ENCODE measurements at places on chromosomes 5 and 9.

DNA sequence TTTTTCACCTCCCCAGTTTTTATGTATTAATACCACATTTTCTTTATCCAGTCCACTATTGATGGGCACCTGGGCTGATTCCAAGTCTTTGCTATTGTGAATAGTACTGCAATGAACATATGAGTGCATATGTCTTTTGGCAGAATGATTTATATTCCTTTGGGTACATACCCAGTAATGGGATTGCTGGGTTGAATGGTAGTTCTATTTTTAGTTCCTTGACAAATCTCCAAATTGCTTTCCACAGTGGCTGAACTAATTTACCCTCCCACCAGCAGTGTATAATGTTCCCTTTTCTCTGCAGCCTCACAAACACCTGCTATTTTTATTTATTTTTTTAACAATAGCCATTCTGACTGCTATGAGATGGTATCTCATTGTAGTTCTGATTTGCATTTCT, 340.2 kb downstream of the ADAMTS6 start:
- DNase-seq, result no peak

- DNase-seq, result no peak
Observed at GRCh38 chr9:134301387-134302129, 24.7 kb upstream of the RXRA start.

GRCh38 chr9:19379283-19379682, 753 bp downstream of the RPS6 start:
- no peak for DNase-seq

- DNase-seq, result no peak
Observed at GRCh38 chr5:180154821-180155364, 54.1 kb downstream of the RASGEF1C start.

GRCh38 chr5:15897656-15898055, 281.9 kb downstream of the MARCHF11 start:
- DNase-seq, result no peak

- DNase-seq, result no peak
Observed at GRCh38 chr5:108858959-108859358, 111.3 kb downstream of the FER start.

- no peak for DNase-seq
Observed at GRCh38 chr5:84119252-84119651, 265.4 kb downstream of the EDIL3 start.

DNA sequence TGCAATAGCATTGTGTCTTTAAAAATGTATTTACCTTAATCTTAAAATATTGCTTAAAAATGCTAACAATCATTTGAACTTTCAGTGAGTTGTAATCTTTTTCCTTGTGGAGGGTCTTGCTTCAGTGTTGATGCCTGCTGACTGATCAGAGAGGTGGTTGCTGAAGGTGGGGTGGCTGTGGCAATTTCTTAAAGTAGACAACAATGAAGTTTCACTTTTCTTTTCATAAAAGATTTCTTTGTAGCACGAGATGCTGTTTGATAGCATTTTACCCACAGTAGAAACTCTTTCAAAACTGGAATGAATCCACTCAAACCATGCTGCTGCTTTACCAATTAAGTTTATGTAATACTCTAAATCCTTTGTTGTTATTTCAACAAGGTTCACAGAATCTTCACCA, 50.8 kb downstream of the NR3C1 start:
- DNase-seq, result no peak

DNA sequence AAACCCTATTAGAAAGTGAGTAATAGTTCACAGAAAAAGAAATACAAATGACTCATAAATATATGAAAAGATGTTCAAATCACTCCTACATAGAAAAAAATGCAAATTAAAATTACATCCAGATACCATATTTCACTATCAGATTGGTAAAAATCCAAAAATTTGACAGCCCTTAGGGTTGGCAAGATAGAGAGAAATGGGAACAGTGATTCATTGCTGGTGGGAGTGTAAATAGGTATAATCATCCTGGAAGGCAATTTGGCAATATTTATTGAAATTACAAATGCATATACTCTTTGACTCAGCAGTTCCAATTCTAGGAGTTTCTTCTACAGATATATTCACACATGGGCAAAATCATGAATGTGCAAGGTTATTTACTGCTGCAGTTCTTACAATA, 273.5 kb downstream of the NR2F1-AS1 start:
- no peak for DNase-seq

DNA sequence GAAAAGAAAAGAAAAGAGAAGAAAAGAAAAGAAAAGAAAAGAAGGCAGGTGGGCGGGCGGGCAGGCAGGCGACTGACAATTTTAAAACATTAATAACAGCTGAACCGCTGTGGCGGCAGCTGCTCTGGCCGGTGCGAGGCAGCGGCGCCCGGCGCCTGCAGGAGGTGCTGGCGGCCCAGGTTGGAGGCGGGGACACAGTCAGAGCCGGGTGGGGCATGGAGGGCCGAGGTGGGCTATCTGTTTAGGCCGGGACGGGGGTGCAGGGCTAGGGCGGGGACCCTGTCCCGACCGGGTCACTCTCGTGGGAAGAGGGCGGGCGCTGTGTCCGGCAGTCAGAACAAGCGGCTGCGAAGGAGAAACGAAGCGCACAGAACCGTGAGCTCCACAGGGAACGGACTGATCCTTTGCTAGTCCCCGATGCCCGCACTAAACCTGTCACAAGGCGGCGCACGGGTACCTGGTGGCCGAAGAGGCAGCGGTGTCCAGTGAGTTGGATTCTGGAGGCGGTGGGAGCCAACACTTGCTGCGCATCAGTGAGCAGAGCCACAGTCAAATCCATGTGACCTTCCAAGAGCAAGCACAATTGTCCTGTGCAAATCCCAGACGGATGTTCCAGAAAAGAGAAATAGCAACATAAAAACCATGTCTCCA, 13.6 kb upstream of the ALDOB start:
- no peak for DNase-seq

DNA sequence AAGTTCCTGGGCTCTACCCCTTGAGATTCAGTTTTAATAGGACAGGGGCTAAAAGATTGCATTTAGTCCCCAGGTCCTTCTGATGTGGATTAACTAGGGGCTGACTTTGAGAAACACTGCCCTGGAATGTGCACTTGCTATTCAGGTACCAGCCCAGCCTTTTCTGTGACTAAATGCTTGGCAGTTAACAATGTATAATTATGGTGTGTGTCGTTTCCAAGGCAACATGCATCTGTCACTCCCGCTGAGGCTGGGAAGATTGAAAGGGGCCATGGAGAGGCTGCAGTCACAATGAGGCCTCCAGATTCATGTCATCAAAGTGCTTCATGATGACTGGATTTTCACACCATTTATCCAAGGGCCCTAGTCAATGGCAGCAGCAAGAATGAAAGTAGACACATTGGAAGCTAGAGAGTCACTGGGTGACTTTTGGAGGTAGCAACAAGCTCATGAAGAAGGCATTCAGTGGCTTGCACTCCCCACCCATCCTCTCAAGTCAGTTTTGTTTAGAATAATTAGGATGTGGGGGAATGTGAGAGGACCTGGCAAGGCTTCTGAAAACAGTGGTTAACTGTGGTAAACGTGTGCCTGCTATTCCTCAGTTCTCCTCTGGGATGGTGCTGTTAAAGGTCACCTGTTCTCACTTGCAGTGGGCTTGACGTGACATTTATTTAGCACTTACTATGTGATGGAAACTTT, 28.3 kb downstream of the RAI14 start:
- no peak for DNase-seq

- DNase-seq, result no peak
Observed at GRCh38 chr5:95080030-95080429, 204.9 kb downstream of the MCTP1 start.

- DNase-seq, result no peak
Observed at GRCh38 chr5:10637944-10638343, 74.1 kb downstream of the ANKRD33B start.

- no peak for DNase-seq
Observed at GRCh38 chr5:115214541-115214940, 44.8 kb upstream of the TRIM36 start.

GRCh38 chr5:131068893-131069643, 96.0 kb downstream of the HINT1 start:
- DNase-seq, result no peak

- DNase-seq, result no peak
Observed at GRCh38 chr9:21454149-21454548, 13.9 kb downstream of the IFNA1 start.

DNA sequence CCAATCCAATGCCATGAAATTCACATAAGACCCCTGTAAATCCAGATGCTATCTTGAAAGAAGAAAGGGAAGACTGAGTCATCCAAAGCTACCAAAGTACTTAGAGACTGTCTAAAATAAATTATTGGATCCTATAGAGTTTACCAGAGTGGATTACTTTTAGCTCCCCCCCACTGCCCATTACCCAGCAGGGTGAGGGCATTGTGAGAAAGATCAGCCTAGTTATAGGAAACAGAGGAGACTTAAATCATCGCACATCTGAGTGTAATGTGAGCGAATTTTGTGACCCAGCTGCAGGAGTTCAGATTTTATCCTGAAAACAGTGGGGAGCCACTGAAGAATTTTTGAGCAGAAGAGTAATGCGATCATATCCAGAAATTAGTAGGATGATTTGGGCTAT, 1.6 kb upstream of the ENHO start:
- no peak for DNase-seq

DNA sequence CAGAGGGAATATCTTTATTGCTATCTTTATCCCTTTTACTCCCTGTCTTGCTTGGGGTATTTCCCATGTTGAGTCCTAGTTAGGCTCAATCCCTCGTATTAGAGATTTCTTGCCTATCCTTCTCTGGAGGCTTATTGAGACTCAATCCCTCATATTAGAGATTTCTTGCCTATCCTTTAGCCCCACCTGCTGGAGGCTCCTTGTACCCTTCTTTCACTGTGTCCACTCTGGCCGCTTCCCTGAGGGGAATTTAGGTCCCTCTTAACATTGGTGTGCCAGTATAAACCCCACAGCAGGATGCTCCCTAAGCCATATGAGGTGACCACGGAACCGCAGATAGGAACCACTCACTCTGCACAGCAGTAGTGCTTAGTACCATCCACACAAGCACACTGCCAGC, 110.7 kb upstream of the MAMDC2 start:
- DNase-seq, result no peak

- DNase-seq, result no peak
Observed at GRCh38 chr9:83060556-83060955, 2.4 kb downstream of the RASEF start.

GRCh38 chr9:97632248-97632984, 752 bp downstream of the TSTD2 start:
- peak; percentile 14 for DNase-seq

- no peak for DNase-seq
Observed at GRCh38 chr5:59489551-59489950, 404.0 kb downstream of the PDE4D start.

DNA sequence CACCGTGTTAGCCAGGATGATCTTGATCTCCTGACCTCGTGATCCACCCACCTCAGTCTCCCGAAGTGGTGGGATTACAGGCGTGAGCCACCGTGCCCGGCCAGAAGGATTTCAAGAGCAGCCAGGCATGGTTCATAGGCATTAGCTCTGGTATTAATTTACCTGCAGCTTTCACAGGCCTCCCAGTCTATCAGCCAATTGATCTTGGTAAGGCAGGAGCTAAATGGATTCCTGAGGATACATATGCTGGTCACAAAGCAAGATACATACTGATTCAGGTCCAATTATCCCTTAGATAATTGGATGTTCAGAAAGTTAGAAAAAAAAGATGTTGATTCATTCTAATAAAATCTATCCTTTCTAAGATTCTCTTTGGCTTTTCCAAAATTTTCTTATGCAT, 487.1 kb downstream of the TLE1 start:
- DNase-seq, result no peak

GRCh38 chr5:38555354-38556087, 925 bp downstream of the LIFR start:
- no peak for DNase-seq

GRCh38 chr9:116088396-116088795, 65.2 kb upstream of the PAPPA start:
- DNase-seq, result no peak

- DNase-seq, result no peak
Observed at GRCh38 chr5:132219981-132220380, 7.7 kb downstream of the P4HA2 start.

- DNase-seq, result no peak
Observed at GRCh38 chr9:12775679-12776512, 1.1 kb downstream of the LURAP1L start.

GRCh38 chr9:20353931-20354652, 268.2 kb downstream of the MLLT3 start:
- no peak for DNase-seq

GRCh38 chr9:128733256-128733655, 9.3 kb upstream of the ZDHHC12 start:
- no peak for DNase-seq

GRCh38 chr9:95725045-95725444, 150.4 kb upstream of the ERCC6L2 start:
- DNase-seq, result no peak

- DNase-seq, result peak; percentile 16
Observed at GRCh38 chr9:37486616-37487548, 1.1 kb downstream of the POLR1E start.

DNA sequence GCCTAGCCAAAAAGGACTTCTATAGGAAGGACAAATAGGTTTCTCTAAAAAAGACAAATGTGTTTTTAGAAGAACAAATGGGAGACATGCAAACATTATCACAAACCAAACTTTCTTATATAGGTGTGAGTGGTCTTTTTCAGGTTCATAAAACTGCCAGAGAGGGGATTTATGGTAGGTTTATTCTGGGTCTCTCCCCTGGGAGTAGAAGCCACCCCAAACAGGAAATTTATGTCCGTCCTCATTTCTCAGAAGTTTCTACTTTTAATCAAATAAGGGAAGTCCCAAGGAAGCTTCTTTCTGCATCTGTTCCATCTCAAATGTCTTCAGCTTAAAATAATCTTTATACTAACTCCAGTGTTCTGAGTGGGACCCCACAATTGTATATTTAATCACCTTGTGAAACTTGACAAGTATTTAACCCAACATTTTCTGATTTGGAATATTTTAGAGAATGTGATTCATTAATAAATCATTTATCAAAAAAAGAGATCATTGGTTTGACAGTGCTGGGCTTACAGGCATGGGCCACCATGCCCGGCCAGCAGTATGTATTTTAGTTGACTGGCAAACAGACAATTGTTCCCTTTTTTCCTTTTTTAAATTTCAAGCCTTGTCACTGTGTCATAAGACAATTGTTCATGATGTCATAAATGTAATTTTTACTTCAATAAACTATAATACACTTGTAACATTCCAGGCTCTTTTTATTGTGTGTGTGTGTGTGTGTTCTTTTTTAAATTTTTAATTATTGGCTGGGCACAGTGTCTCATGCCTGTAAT, 44.6 kb upstream of the GLDC start:
- no peak for DNase-seq

- peak; percentile 4 for DNase-seq
Observed at GRCh38 chr9:32701321-32702022, 66.0 kb upstream of the TAF1L start.

GRCh38 chr5:134125039-134126015, 10.8 kb downstream of the TCF7 start:
- peak; percentile 97 for DNase-seq

- no peak for DNase-seq
Observed at GRCh38 chr5:82164176-82164976, 113.8 kb downstream of the RPS23 start.

- DNase-seq, result no peak
Observed at GRCh38 chr9:93567271-93567959, 9.0 kb upstream of the PHF2 start.
